ENCODE measurements at places on chromosomes 6 and 20.
A peak's percentile ranks its signal among the peaks of the same experiment; 100 is the strongest.

GRCh38 chr20:10659651-10660601, 13.9 kb downstream of the JAG1 start:
- H3K27me3 ChIP-seq: no peaks in the 10 kb centered on the region
- H3K27ac ChIP-seq: peak overlapping the region; percentile 9
- H3K4me3 ChIP-seq: no peak overlapping the region
- DNase-seq: no peak
- H3K4me1 ChIP-seq: peaks cover 17% of the 10 kb centered on the region

DNA sequence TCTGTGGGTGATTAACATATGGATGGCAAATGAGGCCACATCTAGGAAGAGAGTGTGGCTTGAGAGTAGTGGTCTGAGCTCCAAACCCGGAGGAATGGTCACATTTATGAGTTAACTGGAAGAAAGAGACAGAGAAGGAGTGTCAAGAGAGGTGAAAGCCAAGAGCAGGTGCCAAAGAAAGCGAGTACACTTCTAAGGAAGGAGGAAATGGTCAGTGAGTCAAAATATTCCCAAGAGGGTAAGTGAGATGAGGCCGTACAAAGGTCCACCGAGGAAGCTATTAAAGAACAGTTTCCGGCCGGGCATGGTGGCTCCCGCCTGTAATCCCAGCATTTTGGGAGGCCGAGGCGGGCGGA, 104.5 kb upstream of the RNF24 start:
- H3K4me3 ChIP-seq: no peak overlapping the region
- H3K4me1 ChIP-seq: no peaks in the 10 kb centered on the region

- H3K27me3 ChIP-seq: no peaks in the 10 kb centered on the region
- no peak overlapping the region for H3K4me3 ChIP-seq
- no peak for DNase-seq
- no peak overlapping the region for H3K27ac ChIP-seq
- H3K4me1 ChIP-seq: no peaks in the 10 kb centered on the region
- peaks cover 12% of the 10 kb centered on the region for H3K36me3 ChIP-seq
Measured at GRCh38 chr6:36075656-36076055, 48.0 kb downstream of the MAPK14 start.

DNA sequence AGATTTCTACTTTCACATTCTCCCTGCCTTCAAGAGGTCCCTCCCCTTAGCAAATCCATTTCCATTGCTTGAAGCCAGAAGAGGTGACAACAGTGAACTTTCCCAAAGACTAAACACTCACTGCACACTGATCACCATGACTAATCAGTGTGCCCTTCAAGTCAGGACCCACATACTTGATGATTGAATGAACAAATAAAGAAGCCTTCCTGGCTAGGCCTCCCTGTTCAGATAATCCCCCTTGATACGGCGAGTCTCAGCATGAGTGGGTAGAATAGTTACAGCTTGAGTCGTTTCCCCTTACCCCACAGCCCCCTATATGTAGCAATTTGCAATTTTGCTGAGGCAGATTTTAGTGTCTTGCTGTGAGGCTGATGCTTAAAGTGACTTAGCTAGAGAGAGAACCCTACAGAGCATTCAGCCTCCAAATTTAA, 102.2 kb downstream of the UNC5CL start:
- peaks cover 38% of the 10 kb centered on the region for H3K4me1 ChIP-seq
- H3K27ac ChIP-seq: peak overlapping the region; percentile 72
- H3K4me3 ChIP-seq: no peak overlapping the region
- no peaks in the 10 kb centered on the region for H3K36me3 ChIP-seq
- no peaks in the 10 kb centered on the region for H3K27me3 ChIP-seq
- peak; percentile 93 for DNase-seq

- no peak overlapping the region for H3K27ac ChIP-seq
- no peaks in the 10 kb centered on the region for H3K4me1 ChIP-seq
- DNase-seq: no peak
Measured at GRCh38 chr6:151723152-151723551, 84.3 kb upstream of the ESR1 start.

GRCh38 chr6:21523652-21524051, 69.9 kb upstream of the SOX4 start:
- no peaks in the 10 kb centered on the region for H3K4me1 ChIP-seq
- DNase-seq: no peak
- H3K27ac ChIP-seq: no peak overlapping the region
- H3K4me3 ChIP-seq: no peak overlapping the region
- H3K36me3 ChIP-seq: no peaks in the 10 kb centered on the region

- H3K27ac ChIP-seq: no peak overlapping the region
- H3K36me3 ChIP-seq: no peaks in the 10 kb centered on the region
- no peaks in the 10 kb centered on the region for H3K27me3 ChIP-seq
- H3K4me3 ChIP-seq: no peak overlapping the region
- DNase-seq: no peak
Measured at GRCh38 chr6:159506048-159506447, 187.0 kb downstream of the SOD2 start.

DNA sequence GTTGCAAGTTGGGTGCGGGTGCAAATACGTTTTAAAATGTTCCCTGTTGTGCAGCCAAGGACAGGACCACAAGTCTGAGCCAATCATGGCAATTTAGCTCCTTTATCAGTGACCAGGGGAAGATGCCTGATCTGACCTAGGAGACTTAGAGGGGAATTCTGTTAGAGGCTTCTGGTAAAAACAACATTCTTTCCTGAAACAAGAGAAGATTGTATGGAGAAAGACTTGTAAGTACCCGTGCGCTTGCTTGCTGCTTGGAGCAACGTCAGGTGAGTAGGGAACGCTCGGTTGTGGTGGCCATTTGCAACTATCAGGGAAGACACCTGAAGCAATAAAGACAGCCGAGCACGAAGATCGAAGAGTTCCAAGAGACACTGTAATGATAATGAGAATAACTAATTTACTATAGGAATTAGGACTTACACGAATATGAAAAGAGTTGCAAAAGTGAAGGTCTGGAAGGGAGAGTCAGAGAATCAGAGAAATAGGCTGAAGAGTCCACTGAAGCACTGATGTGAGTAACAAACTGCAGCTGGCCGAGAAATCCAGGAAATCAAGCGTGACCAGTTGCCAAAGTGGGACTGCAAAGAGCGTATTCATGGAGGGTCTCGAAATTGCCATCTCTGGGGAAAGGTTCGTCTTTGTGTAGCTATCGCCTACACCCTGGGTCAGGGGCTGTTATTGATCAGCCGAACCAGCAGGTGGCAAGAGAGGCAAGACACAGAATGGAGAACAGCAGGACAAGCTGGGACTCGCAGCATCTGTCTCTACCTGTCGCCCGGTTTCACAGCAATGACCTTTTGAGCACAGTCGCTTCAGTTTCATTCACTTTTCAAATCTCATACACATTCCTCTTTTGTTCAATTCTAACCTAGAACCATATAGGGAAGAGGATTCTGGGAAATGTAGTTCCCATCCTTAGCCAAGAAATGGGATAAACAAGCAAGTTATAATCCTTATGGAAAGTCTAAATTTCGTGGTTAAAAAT, 26.1 kb downstream of the LOC128125822 start:
- no peaks in the 10 kb centered on the region for H3K36me3 ChIP-seq
- peak; percentile 22 for DNase-seq
- no peaks in the 10 kb centered on the region for H3K27me3 ChIP-seq

GRCh38 chr6:87654875-87655454, 47.1 kb downstream of the AKIRIN2 start:
- H3K4me1 ChIP-seq: peaks cover 3% of the 10 kb centered on the region
- H3K27me3 ChIP-seq: no peaks in the 10 kb centered on the region
- no peak overlapping the region for H3K27ac ChIP-seq
- no peak overlapping the region for H3K4me3 ChIP-seq
- no peak for DNase-seq

DNA sequence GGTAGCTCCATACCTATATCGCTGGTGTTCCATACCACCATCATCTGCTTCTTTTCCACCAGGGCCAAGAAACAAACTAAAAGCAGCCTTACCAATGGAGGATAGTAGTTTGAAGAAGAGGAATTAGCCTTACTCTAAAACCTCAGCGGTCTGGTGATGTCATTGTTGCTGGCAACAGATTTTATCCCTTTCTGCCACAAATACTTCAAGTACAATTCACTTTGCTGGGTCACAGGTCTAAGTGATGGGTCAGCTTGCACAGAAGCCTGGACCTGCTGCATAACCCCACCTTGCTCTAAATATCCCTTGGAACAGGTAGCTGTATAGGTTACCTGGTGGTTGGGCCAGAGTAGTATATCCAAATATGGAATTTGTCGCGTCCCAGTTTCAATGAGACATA, 53.2 kb upstream of the THEMIS start:
- DNase-seq: no peak
- H3K4me3 ChIP-seq: no peak overlapping the region
- no peak overlapping the region for H3K27ac ChIP-seq
- no peaks in the 10 kb centered on the region for H3K36me3 ChIP-seq
- H3K27me3 ChIP-seq: no peaks in the 10 kb centered on the region

- H3K4me1 ChIP-seq: no peaks in the 10 kb centered on the region
- H3K27ac ChIP-seq: no peak overlapping the region
- no peaks in the 10 kb centered on the region for H3K27me3 ChIP-seq
- no peak overlapping the region for H3K4me3 ChIP-seq
Measured at GRCh38 chr20:60100780-60101179, 142.6 kb downstream of the CDH26 start.

DNA sequence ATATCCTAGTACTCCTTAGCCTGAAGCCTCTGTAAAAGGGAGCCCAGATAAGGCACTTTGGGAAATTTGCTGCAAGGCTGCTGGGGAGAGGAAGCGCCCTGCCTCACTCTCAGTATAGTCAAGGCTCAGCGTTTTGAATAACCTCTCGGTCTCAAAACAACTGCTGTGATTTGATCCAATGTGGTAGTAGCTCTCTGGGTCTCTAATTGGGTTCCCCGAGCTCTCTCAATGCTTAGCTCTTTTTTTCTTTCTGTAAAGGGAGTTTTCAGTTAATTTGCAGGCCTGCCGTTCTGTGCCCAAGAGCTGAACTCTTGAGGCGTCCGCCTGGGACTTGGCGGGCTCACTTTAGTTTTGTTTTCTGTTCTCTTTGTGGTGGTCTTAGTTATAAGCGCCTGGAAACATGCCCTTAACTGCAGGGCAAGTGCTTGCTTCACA, 41.2 kb downstream of the ZHX3 start:
- no peaks in the 10 kb centered on the region for H3K36me3 ChIP-seq
- H3K27me3 ChIP-seq: no peaks in the 10 kb centered on the region
- no peak overlapping the region for H3K4me3 ChIP-seq

DNA sequence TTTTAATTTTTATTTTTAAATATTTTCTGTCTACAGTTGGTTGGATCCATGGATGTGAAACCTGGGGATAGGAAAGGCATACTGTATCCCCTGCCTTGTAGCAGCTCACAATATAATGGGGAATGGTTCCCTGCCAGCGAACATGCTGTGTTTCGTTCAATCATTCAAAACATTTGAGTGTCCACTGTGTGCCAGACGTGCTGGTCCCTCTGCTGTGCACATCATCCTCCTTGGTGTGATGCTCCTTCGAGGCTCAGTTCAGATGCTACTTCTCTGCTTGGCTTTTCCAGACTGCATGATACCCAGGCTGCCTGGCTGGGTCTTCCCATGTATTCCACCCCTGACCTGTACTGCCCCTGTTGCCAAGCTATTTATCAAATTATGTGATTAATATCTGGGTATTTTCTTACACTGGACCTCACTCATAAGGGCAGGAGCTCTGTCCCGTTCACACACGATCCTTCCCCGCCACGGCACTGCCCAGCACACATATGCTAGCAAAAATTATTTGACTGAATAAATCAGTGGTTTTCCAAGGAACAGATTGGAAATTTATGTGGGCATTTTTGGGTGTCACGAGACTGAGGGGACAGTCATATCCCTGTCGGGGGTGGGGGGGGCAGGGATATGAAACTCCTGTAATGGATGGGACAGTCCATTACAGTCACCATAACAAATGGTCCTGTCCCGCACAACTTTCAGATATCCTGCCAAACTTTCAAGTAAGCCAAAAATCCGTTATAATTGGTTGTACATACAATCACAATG, 4.9 kb downstream of the SDCBP2 start:
- H3K4me1 ChIP-seq: peaks cover 52% of the 10 kb centered on the region
- DNase-seq: no peak
- H3K36me3 ChIP-seq: no peaks in the 10 kb centered on the region
- peak overlapping the region; percentile 86 for H3K4me3 ChIP-seq

- H3K36me3 ChIP-seq: peaks cover 29% of the 10 kb centered on the region
- no peaks in the 10 kb centered on the region for H3K4me1 ChIP-seq
- H3K27me3 ChIP-seq: no peaks in the 10 kb centered on the region
- no peak overlapping the region for H3K4me3 ChIP-seq
Measured at GRCh38 chr20:49104365-49104648, 58.2 kb downstream of the CSE1L start.

DNA sequence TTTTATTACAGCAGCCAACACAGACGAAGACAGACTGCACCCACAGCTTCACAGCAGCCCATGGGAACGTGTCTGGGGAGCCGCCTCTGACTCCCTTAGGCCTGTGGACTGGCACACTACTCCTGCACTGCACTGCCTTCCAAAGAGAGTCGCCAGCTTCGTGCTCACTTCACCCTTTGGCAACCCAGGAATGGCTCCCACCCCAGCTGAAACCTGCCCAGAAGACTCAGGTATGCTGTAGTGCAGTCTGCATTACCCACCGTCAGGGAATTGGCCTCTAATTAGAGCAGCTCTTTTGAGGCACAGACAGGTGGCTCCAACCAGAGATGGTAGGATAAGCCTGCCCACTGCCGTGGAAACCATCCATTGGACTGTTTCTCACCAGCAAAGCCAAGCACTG, 39.9 kb upstream of the FRMD1 start:
- no peak overlapping the region for H3K27ac ChIP-seq
- no peaks in the 10 kb centered on the region for H3K36me3 ChIP-seq
- H3K4me1 ChIP-seq: no peaks in the 10 kb centered on the region
- no peak overlapping the region for H3K4me3 ChIP-seq

DNA sequence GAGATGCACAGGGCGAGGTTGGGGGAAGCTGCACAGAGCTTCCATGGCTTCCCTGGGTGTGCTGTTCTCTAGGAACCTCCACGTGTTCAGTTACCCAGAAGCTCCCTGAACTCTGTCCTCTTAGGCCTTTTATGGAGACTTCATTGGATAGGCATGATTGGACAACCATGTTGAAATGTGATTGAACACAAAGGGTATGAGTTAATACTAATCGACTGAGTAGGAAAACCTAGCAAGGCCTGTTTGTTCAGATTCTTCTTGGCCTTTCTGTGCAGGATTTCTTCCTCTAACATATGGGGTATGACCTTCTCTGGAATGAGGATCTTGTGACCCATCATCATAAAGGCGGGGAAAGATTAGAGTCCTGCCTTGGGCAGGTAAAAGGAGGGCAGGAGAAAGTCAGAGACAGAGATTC, 70.7 kb upstream of the SMIM29 start:
- H3K27ac ChIP-seq: no peak overlapping the region
- no peaks in the 10 kb centered on the region for H3K36me3 ChIP-seq
- no peak overlapping the region for H3K4me3 ChIP-seq
- no peaks in the 10 kb centered on the region for H3K27me3 ChIP-seq

GRCh38 chr20:13008761-13009681, at the start of gene SPTLC3:
TSS of gene SPTLC3 (plus strand) at chr20:13008972. CDS start at chr20:13009268, 296 bp downstream.
- H3K36me3 ChIP-seq: no peaks in the 10 kb centered on the region
- no peaks in the 10 kb centered on the region for H3K27me3 ChIP-seq
- DNase-seq: peak; percentile 63
- H3K27ac ChIP-seq: peak within 1 kb of the TSS; percentile 22
- H3K4me1 ChIP-seq: peaks cover 17% of the 10 kb centered on the region
- H3K4me3 ChIP-seq: peak within 1 kb of the TSS; percentile 49

- no peak for DNase-seq
- no peak overlapping the region for H3K4me3 ChIP-seq
- no peaks in the 10 kb centered on the region for H3K27me3 ChIP-seq
Measured at GRCh38 chr20:34530342-34530741, 14.1 kb downstream of the DYNLRB1 start.

GRCh38 chr6:143872201-143872600, 7.9 kb downstream of the ZC2HC1B start:
- no peaks in the 10 kb centered on the region for H3K4me1 ChIP-seq
- DNase-seq: no peak
- H3K27me3 ChIP-seq: no peaks in the 10 kb centered on the region
- H3K4me3 ChIP-seq: no peak overlapping the region
- no peak overlapping the region for H3K27ac ChIP-seq
